ENCODE measurements at places on chromosomes 7 and 10.

DNA sequence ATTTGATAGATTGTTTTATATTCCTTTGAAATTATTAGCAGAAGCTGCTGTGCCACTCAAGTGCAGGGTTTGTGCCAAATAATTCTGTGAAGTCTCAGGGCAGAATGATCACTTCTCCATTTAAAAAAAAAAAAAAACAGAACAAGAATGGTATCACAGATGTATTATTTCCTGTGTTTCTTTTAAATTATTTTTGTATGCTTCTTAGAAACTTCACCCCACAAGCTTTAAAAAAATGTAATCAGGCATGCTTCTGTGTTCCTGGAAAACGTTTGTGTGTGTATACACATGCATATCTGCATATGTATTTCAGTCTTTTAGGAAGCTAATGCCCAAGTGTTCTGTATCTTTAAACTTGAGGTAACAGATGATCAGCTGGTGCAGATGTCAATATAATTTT, 6.3 kb upstream of the CD36 start:
- no peak for DNase-seq

DNA sequence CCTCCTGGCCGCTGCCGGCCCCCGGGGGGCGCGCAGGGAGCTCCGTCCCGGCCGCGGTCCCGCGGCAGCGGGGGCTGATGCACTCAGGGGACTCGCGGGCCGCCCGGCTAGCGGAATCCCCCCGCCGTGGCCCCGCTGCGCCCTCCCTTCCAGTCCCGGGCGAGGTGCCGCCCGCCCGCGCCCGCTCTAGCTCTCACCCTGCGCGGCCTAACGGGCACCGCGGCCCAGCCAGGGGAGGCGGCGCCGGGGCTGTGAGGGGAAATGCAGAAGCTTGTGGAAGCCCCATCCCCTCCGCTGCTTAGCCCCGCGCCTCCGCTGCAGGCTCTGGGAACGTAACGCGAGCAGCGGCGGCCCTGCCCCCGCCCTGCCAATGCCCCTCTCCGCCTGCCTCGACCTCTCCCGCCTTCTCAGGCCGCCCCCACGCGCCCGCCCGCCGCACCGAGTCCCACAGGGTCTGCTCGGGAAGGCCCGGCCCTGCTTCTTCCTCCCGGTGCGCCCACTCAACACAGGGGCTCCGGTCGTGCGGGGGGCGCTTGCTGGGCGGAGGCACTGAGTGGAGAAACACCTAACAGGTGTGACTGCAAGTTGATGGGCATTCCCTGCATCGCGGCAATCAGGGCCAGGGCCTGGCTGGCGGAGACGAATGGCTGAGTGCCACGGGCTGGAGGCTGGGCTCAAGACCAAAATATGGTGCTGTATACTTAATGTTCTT, 384 bp upstream of the TMEM229A start:
- DNase-seq: no peak

GRCh38 chr7:36119005-36119706, 33.9 kb upstream of the EEPD1 start:
- DNase-seq: no peak

DNA sequence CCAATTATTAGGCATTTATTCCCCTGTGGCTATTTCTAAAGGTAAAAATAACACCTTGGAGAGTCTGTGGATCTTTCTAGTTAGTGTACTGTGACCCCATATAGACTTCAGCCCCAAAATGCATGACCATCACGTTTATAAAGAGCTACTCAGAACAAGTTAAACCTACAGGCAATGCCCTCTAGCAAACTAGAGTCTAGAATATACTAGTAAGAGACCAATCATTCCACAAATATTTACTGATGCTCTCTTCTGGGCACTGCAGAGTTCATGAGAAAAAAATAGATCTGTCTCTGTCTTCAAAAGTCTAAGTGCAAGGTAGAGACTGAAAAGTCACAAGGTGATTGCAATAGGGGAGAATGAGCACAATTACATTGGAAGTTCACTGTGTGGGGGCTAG, 20.5 kb upstream of the CALD1 start:
- DNase-seq: no peak

DNA sequence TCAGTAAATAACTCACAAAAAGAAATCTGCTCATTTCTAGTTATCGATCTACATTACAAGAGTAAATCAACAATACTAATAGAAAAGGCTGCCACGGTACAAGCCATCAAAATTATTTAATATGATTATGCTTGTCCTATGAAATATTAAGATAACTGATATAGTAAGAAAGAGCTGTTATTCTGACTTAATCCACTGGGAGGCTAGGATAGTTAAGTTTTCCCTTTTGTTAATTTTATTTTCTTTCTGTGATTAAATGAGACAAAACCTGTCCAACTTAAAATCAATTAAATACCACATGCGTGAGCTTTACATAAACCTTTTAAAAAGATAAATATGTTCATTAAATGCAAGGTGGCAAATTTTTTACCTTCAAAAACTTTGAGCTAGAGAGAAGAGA, 114.8 kb downstream of the LMBR1 start:
- DNase-seq: no peak

DNA sequence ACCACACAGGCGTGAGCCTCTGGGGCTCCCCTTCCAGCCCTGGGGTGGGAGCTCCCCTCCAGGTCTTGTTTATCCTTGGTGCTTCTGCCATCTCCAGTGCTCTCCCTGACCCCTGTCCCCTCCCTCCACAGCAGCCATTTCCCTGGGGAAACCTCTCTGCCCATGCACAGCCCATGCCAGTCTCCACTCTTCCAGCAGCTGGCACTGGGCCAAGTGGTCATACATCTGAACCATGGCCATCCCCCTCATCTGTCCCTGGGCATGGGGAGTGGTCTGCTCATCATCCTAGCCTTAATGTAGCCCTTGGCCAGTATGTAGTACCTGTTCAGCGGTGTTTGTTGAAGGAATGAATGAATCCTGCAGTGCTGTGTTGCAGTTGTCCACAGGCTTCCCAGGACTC, 172.4 kb upstream of the ZNF32 start:
- no peak for DNase-seq

DNA sequence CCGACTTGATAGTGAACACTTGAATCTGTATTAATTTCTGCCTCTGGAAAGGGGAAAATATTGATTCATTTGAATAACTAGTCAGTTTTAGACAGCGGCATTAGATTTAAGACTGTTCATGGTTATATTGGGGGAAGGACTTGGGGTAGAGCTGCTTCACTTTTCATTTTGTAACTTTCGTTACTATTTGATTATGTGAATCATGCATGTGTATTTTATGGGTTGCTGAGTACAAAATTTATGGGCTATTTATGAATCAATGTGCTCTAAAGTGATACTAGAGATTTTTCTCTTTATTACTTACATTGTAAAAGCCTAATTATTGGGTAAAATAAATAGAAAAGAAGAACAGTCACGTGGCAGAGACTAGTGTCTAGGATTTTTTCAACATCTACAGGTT, 4.9 kb downstream of the GLUD1 start:
- no peak for DNase-seq

DNA sequence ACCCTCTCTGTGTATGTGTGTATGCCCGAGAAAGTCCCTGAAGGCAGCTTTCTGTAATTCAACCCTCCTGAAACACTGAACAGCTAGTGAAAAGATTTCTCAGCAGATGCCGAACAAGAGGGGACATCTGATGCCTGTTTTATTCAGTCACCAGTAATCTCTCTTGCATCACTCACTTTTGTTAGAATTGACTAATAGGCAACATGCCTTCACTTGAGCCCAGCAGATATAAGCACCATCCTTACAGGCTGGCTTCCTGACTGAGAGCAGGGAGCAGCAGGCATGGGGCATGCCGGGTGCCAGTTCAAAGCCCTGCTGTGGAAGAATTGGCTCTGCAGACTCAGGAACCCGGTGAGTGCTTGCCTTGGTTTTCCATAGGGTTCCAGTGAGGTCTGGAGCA, at the start of gene ABCA13:
Gene ABCA13, plus strand, starts transcription at position 257 of the 400 bp plus-strand sequence. Its CDS starts 26 bp downstream, at position 283.
- no peak for DNase-seq

DNA sequence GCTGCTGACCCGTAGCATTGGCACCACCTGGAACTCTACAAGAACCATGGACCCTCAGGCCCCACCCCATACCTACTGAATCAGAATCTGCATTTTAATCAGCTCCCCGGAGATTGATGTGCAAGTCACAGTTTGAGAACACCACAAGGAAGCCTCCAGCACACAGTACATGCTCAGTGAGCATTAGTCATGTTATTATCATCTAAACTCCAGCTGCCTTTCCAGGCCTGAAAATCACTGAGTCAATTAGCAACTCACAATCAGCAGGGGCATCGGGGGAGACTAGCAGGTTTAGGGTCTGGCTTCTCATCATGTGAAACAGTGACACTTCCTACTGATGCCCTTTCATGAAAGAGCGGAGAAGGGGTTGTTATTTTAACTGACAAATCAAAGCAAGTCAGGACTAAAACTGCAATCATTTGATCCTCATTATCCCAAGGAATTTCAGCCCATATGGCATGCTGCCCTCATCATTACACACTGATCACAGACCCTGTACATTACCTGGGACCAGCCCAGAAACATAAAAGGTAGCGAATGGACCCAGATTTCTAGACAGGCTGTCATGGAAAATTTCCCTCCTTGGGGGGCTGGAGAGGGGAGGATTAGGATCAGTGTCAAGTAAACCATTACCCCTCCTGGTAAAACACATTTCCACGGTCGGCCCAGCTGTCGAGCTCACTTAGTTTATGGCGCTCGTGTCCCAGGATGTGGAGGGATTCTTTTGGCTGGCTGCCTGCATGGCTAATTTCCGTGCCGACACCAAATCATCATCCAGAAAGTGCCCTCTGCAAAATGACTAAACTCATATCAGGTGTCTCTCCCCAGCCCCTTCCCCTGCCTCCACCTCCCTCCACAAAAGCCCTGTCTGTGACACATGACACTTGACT, 122.8 kb downstream of the PRLHR start:
- no peak for DNase-seq

GRCh38 chr7:123012435-123012834, 16.9 kb upstream of the TAS2R16 start:
- DNase-seq: no peak

- DNase-seq: no peak
Measured at GRCh38 chr7:28984217-28984616, 26.1 kb upstream of the TRIL start.

DNA sequence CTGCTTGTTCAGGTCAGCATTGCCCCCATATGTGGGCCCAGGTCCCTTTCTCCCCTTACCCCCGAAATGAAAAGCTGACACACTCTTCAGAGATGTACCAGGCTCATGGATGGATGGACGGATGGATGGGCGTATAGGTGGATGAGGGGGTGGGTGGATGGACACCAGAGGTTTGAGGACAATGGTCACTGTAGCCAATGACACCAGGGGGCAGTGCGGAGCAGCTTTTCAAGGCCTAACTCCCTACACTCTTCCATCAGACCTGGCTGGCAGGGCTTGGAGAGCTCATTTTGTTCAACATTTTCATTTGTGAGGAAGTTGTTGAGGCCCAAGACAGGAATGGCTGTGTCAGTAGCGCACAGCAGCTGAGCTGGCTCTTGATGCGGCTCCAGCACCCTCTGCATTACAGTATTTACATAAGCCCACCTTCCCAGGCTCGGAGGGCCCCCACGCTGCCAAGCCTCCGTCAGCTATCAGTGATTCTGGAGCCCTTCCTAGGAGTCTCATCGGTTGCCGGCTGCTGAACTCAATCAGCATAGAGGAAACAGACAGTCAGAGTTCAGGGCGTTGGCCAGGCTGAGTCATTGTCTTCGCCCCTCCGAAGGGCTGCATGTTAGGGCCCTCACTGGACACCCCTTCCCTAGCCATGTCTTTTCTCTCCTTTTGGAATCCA, 11.6 kb upstream of the FFAR4 start:
- DNase-seq: peak; percentile 79

DNA sequence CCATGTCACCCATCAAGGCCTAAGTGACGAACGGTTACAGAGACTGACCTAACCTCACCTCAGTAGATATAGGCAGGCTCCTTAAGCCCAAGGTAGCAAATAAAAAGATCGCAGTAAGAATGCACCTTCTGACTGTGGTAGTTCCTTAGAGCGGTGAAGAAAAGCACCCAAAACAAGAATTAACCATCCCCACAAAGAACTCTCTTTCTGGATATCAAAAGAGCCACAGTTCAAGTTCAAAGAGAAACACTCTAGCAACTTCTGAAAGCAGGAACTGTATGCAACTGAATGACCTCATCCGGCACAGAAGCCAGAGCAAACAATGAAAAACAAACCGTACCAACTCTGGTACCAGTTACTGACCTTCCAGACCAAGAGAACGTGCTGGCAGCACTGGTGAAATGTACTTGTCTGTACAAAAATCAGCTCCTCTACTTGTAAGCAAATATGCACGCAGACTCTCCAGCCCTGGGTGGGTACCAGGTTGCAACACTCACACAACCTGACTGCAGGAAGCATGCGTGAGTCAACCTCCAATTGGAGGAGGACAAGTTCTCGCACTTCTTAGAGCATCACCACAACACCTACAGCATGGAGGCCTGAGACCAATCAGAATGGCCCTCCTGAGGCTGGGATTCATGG, 202.7 kb downstream of the FAM107B start:
- DNase-seq: no peak

GRCh38 chr7:3134745-3135144, 91.1 kb upstream of the CARD11 start:
- DNase-seq: no peak

All from ascending aorta (tissue), 2 donors.